ENCODE measurements at places on chromosomes 3 and 15.
A peak's percentile ranks its signal among the peaks of the same experiment; 100 is the strongest.

DNA sequence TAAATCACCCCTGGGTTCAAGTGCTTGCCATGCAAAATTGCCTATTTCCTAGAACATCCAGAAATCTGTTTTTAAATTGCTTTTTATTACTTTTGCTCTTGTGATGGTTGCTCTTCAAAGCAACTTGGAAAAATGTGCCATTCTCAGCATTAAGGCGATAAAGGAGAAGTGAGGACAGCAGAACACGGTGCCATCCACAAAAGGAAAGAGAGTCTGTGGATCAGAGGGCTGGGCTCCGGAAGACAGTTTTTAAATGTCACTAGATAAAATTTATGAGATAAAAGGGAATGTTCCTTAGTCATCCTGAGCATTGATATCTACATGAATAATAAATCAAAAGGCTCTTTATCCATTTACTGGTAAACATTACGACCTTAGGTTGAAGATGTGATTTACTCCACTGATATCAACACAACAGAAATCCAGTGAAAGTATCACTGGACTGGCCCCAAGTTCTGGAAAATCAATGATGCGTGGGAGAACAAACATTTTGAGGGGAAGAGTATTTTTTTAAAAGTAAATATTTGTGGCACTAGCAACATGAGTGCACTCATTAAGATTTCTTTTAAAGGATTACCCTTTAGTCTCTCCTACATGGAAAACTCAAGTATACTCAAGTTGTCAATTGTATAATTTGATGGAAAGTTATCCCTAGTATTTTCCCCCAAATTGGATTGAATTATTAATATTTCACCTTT, 554.7 kb downstream of the FHIT start:
- DNase-seq: no peak

GRCh38 chr3:140276703-140277102, 341.7 kb downstream of the CLSTN2 start:
- DNase-seq: peak; percentile 80

GRCh38 chr3:128841926-128842920, 37.2 kb upstream of the ACAD9 start:
- DNase-seq: no peak

DNA sequence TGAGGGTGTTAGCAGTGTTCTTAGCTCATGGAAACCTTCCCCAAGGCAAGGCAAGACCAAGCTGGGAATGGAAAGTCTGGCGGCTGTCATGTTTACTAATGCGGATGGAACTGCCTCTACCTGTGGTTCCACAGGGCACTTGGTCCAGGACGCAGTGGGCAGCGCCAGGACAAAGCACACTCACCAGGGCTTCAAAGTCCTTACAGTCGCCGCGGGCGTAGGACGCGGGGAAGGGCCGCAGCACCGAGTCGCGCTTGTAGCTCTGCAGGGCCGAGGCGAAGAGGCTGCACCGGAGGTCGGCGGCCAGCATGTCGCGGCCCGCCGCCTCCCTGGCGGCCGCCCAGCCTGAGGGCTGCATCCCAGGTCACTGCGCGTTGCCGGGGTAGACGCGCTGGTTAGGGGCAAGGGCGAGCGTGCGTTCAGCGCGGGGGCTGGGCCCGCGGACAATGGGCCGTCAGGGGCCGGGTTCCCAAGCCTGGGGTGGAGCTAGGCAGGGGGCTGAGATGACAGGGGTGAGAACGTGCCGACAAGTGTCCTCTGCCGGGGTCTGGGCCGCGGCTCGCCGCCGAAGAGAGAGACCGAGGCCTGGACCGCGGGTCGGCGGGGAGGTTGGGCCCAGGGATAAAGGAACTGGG, 497 bp downstream of the PARP16 start:
- DNase-seq: no peak

DNA sequence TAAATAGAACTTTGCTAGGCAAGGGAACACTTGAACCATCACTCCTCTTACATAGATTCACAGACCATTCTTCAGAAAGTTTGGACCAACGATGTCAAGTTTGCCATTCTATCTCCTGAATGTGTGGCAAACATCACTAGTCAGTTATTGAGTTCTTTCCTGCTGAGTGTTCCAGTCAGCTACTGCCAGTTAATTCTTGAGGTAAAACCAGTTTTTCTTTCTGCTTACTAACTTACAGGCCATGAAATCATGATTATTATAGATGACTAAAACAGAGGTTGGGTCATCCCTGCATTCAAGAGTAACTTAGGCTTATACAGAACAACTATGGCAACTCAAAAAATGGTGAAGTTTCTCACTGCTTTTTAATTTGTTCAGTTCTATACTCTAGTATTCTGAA, 88.2 kb downstream of the AP4E1 start:
- no peak for DNase-seq

DNA sequence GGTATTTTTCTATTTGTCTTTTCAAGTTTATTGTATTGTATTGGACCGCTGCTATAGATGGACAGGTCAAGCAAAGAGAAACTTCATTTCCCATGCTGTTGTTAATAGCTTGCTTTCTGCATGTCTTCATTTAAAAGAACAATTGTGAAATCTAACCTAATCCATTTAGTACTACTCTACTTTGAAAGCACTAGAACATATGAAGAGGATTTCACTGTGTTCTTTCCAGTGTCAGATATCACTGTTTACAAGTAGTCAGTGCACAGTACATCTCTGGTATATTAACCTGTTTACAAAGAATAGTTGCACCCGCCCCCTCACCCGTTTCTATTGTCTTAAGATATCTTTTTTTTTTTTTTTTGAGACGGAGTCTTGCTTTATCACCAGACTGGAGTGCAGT, 21.8 kb upstream of the EDEM1 start:
- no peak for DNase-seq

- DNase-seq: no peak
Observed at GRCh38 chr3:25362118-25362517, 65.9 kb upstream of the RARB start.

DNA sequence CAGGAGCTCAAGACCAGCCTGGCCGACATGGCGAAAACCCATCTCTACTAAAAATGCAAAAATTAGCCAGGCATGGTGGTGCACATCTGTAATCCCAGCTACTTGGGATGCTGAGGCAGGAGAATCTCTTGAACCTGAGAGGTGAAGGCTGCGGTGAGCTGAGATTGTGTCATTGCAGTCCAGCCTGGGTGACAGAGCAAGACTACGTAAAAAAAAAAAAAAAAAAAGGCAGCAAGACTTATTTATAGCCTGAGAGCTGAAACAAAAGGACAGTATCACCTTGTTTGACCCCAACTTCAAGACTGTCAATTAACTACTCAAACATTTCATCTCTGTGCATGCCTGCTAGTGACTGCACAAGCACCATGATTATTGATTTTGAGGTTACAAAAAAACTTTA, 478.9 kb upstream of the GBE1 start:
- DNase-seq: no peak

- no peak for DNase-seq
Observed at GRCh38 chr3:42067326-42067725, 23.8 kb upstream of the TRAK1 start.

DNA sequence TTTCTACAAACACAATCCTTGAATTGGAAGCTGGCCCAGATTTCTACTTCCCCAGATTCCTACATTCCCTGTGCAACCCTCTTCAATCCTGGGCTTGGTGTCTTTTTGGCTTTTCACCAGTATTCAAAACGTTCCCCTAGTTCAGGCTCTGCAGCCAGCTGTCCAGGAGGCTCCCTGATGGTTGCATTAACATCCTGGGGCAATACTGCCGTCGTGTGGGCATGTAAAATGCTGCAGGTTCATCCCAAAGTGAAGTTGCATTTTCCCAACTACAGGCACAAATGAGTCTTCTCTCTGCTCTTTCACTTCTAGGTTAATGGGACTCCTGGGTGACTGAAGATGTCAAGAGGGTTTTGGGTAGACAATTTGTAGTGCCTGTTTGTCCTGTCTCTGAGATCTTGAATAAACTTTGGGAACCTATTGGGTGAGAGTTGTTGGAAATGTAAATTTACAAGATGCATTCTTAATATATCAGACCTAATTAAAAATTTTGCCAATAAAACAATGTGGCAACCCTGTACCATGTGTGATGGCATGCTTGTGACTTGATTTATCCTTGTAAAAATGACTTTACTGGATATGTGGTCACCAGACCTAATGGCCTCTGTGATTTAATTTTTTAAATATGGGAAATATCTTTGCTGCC, 28.6 kb downstream of the SOX14 start:
- no peak for DNase-seq

DNA sequence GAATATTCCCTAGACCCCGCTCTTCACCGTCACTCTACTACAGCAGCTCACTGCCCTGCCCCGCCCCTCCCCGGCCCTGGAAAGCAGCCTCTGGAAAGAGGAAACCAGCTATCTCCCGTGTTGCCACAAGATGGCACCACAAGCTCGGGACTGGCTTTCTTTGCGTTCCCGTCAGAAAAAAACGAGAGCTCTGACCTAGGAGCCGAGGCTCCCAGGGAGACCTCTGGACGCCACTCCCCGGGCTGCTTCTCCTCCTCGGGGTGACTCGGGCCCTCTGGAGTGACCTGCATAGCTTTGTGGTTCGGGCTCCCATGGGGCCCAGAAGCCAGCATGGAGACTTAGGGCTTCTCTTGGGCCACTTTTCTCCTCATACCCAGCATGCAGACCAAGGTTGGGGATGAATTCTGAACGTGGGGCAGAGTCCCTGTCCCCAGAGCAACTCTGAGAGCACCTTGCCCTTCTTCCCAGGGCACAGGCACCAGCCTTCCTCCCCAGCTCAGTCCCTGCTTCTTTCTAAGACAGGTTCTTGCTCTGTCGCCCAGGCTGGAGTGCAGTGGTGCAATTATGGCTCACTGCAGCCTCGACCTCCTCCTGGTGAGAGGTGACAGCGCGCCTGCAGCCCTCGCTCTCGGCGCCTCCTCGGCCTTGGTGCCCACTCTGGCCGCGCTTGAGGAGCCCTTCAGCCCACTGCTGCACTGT, 19.0 kb downstream of the STOML1 start:
- DNase-seq: peak; percentile 95

DNA sequence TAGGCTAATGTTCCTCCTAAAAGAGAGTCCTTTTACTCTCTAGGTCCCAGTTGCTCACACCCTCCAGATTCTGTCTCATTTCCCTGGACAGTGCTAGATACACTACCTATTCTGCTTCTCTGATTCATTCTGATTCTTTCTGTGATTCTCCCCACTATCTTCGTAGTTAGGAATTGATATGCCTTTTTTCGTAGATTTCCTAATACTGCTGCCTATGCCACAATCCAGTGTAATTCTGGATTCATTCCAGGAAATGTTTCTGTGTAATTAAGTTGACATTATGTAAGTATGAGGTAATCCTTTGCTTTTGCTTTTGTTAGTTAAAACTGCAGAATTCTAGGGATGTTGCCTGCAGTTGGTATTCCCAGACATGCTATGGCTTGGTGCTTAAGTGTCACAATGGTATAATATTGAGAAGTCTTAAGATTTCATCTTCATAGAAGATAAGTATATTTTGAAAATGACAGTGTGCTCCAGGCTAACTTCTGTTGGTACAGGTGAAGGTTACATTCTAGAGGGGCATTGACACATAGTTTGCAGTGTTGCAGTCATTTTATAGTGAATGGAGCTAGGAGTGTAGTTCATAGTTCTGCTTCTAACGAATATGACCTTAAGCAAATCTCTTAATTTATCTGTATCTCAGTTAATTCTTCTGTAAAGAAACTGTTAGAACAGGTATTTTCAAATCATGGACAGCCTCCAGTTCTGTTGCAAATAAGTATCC, 54.3 kb downstream of the RIOX2 start:
- DNase-seq: no peak

GRCh38 chr3:170721563-170721962, 135.7 kb upstream of the SLC7A14 start:
- DNase-seq: no peak

GRCh38 chr3:54376142-54376807, 253.9 kb downstream of the CACNA2D3 start:
- DNase-seq: no peak

DNA sequence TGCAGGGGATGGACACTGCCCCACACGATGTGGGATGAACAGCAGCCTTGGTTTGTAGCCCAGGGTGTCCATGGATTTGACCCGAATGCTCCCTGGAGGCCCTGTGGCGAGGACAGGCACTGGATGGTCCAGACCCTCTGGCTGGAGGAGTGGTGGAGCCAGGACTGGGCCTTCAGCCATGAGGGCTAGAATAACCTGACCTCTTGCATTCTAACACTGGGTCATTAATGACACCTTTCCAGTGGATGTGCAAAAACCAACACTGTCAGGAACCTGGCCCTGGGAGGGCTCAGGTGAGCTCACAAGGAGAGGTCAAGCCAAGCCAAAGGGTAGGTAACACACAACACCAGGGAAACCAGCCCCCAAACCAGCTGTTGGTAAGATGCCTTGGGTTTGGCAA, 51.4 kb downstream of the OXNAD1 start:
- peak; percentile 50 for DNase-seq

- DNase-seq: no peak
Observed at GRCh38 chr15:81199031-81199779, 2.5 kb downstream of the IL16 start.

DNA sequence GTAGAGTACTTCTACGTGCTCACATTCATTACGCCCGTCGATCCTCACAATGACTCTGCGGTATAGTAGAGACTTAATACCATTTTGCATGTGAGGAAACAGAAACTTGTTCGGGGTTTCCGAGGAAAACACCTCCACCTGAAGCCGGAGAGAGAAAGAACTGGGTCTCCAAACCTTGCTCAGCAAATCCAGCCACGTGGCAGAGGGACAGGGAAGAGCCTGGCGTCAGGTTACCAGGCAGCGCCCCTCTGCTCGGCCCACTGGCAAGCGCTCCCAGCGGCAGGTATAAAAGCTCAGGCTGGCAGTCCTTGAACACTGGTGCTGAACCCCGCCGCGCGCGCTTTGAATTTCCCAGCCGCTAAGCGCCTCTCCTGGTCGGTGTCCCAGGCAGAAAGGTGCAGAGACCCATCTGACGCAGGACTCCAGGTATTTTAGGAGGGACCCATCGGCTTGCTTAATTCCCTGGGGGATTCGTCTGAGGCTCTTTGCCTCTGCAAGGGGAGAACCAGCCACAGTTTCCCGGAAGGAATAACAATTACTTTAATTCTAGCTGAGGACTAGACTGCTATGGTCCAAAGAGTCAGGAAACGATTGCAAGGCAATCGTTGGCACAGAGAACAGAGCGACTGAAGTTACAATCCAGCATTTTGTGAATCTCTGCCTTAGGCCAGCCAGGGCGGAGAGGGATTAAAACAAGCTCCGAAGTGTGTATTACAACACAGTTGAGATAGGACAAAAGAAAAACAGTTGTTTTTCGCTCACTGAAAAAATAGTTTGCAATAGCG, at the start of gene C2CD4A:
TSS of gene C2CD4A (plus strand) at position 315 of the 785 bp plus-strand sequence. CDS start 637 bp downstream, outside the sequence.
- DNase-seq: no peak

All from esophagus muscularis mucosa (tissue), 4 donors.